CD8-positive, alpha-beta T cell (primary cell): ENCODE measurements at places on chromosomes 13 and 19.
A peak's percentile ranks its signal among the peaks of the same experiment; 100 is the strongest.

- DNase-seq, result peak; percentile 42
These were observed 7.2 kb downstream of the ABHD13 start for GRCh38 chr13:108225440-108225839.

- no peak for DNase-seq
These were observed 42.2 kb upstream of the RCBTB2 start for GRCh38 chr13:48575031-48575430.

GRCh38 chr19:31319465-31319864 is 29.8 kb downstream of the TSHZ3 start:
- DNase-seq, result no peak

DNA sequence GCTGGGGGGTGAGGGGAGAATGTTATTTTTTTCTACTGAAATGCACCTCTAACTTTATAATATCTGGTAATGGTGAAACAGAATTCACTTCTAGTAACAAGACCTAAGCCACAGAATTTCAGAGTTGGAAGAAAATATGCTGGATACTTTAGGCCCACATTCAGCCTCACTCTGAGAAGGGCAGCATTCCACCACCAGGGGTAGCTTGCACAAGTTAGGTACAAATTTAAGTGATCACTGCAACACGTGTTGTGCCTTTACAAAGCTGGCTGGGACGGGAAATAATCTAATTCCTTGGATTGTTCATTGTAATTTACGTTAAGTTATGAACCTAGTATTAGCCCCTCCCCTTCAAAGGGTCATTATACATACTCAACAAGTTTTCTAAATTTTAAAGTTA is 192.3 kb downstream of the RGCC start:
- DNase-seq, result no peak

GRCh38 chr13:104355041-104355670 is 1288.9 kb upstream of the SLC10A2 start:
- DNase-seq, result no peak

DNA sequence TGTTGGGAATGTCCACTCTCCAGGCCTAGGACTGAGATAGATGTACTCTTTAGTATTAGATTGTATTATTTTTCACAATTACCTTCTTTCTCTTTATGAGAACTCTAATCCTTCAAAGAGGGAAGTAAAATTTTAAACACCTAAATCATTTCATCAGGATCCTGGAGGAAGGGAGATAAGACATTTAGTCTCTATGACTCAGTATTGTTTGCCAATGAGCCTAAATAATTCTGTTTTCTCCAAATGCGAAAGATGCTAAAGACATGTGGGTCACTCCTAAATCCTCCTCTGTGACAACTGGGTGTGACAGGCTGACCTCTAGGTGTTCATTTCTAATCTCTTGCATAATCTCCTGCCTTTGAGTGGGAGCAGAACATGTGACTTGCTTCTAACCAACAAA is 1736.6 kb upstream of the MIR17HG start:
- DNase-seq, result no peak

- no peak for DNase-seq
These were observed 10.5 kb downstream of the SIRT2 start for GRCh38 chr19:38888876-38889275.

- no peak for DNase-seq
These were observed 36.4 kb downstream of the STK24 start for GRCh38 chr13:98540476-98540875.

- DNase-seq, result no peak
These were observed 279.6 kb downstream of the SLC7A1 start for GRCh38 chr13:29315847-29316246.

DNA sequence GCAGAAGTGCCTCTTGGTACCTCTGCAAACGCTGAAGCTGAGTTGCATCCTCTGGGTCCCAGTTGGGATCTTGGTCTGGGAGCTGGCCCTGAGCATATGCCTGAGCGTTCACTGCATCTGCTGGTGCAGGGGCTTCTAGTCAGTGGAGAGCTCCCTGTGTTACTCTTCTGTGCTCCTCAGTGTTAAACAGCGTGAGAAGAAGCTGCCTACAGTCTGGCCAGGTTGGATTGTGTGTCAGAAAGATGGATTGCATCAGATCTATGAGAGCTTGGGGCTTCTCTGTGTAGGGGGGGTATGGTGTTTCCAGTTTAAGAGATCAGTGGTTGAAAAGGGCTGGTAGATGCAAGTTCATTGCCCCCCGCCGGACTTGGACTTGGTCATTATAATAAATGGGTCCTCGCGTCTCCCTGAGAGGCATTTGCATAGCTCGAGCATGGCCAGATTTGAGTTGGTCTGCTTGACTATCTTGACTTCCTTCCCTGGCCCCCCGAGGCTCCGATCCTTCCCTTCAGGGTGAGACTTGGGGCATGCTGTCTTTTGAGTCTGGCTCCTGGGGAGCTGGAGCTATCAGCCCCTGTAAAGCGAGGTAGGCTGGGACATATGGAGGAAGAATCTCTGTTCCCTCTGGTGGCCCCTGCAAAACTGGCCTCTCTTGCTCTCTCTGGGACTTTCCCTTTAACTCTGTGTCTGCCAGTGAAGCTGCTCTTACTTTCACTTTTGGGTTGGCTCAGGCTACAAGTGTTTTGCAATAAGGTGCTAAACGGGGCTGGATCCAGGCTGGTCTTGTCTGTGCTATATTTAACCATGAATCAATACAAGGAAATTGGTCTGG is 52.9 kb downstream of the OR10H4 start:
- peak; percentile 50 for DNase-seq

- peak; percentile 77 for DNase-seq
These were observed 2.8 kb downstream of the JSRP1 start for GRCh38 chr19:2253106-2254063.

GRCh38 chr13:25001476-25002206 is 94.3 kb upstream of the PABPC3 start:
- no peak for DNase-seq

GRCh38 chr13:29746148-29746677 is 104.2 kb downstream of the UBL3 start:
- no peak for DNase-seq

GRCh38 chr19:35085947-35086346 is 29.7 kb upstream of the FXYD3 start:
- no peak for DNase-seq

DNA sequence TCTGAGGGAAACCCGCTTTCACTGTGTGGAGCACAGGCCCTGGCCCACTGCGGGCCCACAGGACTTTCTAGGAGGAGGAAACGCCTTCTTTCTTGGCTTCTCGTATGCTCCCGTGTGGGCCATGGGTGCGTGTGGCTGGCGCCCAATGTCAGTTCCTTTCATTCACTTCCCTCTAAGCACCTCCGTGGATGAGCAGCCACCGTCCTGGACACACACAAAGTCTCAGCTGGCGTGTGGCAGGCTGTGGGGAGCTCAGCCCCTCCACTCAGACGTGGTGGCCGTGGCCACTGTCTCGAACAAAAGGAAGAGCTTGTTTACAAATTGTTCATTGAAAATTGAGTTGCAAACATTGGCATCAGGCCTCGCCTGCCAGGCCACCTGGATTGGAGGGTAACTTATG is 240.0 kb upstream of the SGCG start:
- DNase-seq, result no peak

- DNase-seq, result no peak
These were observed 172.3 kb upstream of the KLF12 start for GRCh38 chr13:74306496-74306895.

- no peak for DNase-seq
These were observed 65.9 kb downstream of the ZNF627 start for GRCh38 chr19:11663181-11663591.

GRCh38 chr19:16235811-16236652 is 38.3 kb downstream of the AP1M1 start:
- DNase-seq, result no peak

DNA sequence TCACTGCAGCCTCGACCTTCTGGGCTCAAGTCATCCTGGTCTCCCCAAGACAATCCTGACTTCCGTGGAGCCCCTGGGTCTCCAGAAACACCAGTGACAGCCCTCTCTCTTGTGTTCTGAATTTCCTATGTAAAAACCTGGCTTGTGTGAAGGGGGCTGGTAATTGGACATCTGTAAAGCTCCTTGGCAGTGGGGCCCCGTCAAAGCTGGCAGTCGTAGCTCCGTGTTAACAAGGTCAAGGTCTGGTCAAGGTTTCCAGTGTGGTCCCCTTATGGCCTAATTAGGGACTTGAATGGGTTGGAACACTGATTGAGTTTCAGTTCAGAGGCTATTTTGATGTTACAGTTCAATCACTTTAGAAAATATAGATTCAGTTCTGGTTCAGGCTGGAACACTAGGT is 32.8 kb upstream of the NDUFS7 start:
- DNase-seq, result no peak

DNA sequence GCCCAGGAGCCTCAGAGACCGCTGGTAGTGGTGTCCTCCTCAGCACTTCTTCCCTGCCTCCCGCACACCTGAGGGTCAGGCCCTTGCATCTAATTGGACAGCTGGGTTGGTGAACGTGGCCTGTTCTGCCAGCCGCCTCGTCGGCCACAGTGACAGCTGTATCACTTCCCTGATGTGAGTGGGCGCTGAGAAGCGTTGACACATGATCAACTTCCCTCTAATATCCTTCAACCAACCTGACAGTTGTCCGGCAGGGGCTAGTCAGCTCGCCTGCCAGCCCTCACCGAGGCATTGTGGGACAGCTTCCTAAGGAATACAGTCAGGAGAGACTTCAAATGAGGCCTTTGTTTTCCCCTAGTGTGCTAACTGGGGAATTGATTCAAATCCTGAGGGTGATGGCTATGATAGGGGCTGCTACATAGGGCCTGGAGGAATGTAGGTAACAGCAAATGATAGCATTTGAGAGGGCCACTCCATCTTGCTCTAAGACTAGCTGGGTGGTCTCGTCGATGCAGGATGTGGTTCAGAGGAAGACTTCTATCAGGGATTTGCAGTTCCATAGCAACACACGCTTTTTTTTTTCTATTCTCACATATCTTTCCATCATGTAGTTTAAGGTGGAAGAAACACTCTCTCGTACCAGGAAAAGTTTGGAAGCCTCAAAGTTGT is 230.8 kb downstream of the TSHZ3 start:
- no peak for DNase-seq

- no peak for DNase-seq
These were observed 129.2 kb downstream of the PAN3 start for GRCh38 chr13:28267497-28267896.

DNA sequence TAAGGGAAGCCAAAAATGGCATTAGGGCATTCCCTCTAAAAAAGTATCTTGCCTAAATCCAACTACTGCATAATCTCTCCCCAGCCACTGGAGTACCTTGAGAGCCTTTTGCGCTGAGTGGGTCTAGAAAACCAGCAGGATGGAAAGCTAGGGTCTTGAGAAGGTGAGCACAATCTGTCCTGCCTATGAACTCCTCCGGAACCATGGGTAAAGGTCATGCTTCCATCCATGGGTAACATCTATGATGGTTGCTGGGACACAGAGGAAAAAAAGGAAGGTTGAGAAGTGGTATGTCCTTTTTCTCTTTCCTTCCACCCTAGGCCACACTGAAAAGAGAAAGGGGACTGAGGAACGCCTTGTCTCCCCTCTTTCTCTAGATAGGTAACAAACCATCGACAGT is 52.4 kb downstream of the ZNF676 start:
- DNase-seq, result no peak

DNA sequence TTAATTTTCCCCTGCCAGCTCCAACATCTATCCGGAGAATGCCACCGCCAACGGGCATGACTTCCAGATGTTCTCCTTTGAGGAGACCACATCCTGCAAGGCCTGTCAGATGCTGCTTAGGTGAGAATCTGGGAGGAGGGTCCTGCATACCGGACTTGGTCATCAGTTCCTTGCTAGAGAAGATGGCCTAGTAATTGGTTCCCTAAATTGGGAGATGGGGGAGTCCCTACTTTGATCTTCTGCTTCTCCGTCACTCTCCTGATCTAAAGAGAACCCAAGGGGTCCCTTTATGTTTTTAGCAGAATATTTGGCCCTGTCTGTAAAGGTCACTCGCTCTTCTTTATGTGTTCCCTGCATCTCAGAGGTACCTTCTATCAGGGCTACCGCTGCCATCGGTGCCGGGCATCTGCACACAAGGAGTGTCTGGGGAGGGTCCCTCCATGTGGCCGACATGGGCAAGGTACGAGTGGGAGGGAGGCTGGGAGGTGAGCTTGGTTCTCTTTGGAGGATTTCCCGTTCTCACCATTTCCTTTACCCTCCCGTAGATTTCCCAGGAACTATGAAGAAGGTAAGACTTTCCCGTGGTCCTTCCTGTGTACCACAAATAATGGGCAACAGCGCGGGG is 54.1 kb upstream of the ADGRE1 start:
- no peak for DNase-seq

- DNase-seq, result no peak
These were observed 58.2 kb upstream of the USE1 start for GRCh38 chr19:17156947-17157302.

- no peak for DNase-seq
These were observed 11.6 kb downstream of the SPATA13 start for GRCh38 chr13:24172071-24172470.

GRCh38 chr19:33388725-33389420 is 15.4 kb downstream of the CEBPG start:
- DNase-seq, result no peak

DNA sequence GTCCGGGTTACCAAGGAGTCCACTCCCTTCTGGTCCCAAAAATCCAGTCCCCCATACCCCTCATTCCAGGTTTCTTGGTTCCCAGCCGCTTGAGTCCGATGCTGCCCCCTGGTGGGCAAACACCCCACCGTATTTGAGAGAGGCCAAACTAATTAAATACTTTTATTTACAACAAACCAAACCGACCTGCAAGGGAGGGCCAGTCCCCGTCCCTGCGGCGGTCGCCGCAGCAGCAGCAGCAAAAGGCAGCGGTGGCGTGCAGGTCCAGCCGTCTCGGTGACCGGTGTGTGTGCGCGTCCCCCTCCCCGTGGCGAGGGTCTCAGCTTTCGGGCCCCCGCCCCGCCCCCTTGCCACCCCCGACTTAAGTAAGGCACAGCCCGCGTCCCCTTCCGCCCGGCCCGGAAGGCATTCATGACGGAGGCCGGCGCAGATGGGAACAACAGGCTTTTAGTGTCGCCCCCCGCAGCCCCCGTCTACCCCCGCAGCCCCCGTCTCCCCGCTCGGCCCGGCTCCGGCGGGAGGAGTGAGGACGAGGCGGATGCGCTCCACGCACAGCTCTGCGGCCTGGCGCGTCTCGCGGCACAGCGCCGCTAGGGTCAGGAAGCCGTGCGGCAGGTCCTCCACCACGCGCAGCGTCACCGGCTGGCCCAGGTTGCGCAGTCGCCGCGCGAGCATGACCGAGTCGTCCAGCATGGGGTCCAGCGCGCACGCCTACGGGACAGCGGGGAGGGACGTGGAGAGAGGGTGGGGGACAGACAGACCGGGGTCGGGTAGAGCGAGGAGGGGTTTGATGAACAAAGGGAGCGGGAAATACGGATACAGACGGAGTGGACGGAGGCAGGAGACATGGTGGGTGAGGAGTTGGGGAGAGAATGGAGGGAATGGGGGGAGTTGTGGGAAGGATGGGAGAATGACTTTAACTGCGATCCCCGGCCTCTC is 11.5 kb upstream of the CNFN start:
- peak; percentile 62 for DNase-seq

- no peak for DNase-seq
These were observed 7.4 kb upstream of the RXFP2 start for GRCh38 chr13:31731921-31732320.

DNA sequence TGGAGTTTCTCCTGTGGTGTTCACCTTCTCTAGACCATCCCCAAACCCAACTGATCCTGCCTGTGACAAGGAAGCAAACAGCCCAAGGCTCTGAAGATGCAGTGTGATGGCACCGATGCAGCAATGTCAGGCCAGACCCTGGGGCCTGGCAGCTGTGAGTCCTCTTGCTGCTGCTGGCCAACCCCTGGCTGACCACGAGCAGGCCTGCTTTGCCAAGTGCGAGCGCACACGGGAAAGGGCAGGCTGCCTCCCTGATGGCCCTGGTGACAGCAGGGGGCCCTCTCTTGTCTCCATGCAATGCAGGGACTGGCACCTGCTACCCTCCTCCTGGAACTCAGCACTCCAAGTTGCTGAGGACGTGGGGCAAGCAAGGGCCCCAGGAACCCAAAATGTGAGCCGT is 5.4 kb upstream of the VSTM2B start:
- no peak for DNase-seq
